ENCODE measurements at places on chromosomes 2 and 18.

DNA sequence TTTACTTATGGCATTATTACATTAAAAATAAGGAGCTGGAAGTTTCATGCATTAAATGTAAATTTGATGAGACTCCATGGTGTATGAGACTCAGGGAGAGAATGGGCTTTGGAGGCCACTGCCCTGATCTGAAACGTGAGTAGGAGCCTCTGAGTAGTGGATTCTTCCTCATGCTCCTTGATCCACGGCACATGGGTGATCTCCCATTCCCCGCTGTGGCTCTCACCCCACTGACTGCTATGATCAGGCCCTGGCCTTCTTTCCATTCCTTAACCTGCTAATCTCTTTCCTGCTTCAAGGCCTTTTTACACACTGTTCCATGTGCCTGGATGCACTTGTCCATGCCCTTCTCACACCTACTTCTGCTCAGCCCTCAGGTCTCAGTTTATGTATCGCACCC lies 68.4 kb downstream of the SMAD7 start:
- no peak for DNase-seq

DNA sequence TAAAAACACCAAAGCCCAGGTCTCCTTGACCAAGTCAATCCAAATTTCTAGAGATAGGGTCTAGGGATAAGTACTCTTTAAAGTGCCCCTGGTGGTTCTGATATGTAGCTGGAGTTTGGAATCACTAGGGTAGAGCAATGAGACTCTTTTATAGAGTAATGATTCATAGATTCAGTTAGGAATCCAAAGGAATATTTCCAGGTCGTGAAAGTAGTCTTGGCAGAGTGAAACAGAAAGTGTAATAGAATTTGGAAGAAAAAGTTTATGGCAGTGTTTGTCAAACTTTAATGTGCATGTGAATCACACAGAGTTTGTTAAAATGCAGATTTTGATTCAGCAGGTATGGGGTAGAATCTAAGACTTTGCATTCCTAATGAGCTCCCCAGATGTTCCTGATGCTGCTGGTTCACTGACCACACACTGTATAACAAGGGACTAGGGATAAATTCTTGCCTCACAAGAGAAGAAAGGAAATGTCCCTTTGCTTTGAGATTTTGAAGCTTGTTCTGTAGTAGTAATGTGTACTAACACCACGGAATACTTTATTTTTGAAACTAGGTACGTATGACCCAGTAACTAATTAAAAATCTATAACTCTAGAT lies 1.8 kb downstream of the UPP2 start:
- no peak for DNase-seq

GRCh38 chr2:43050866-43051265 lies 175.5 kb downstream of the ZFP36L2 start:
- no peak for DNase-seq

GRCh38 chr18:68035774-68036522 lies 519.4 kb upstream of the DSEL start:
- no peak for DNase-seq

DNA sequence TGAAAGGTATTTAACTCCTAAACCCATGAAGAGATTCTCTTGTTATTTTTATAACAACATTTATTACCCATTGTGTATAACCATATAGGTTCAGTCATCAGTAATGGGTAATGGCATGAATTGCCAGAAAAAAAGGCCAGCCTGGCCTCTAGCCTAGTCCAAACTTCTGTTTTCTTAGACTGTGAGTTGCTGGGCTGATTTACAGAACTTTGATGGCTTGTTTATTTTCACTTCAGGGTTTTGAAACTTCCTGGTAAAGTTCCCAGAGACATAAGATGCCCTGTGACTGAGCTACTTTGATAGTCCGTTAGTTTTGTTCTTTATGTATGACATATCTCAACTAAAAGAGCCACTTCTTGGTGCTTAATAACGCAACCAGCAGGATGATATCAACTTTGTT lies 164.8 kb downstream of the METTL4 start:
- DNase-seq, result no peak

DNA sequence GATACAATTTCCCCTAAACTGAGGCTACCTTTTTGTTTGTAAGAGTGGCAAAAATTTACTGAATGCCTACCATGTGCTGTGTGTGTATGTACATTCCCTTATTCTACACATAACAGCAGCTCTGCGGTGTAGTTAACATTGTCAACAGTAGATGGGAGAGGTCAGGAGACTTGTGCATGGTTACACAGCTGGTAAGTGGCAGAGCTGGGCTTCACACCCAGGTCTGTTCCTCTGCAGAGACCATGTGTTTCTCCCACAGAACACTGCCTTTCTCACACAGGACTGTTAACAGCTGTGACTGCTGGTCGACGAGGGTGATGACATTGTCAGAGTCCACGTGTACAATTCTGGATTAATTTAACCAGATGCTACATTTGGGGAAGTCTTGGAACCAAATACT lies 49.1 kb downstream of the EML6 start:
- DNase-seq, result no peak

- DNase-seq, result no peak
These were observed 74.3 kb upstream of the COL5A2 start for GRCh38 chr2:189253836-189254235.

- no peak for DNase-seq
These were observed 36.3 kb downstream of the BOLA3 start for GRCh38 chr2:74111380-74111779.

DNA sequence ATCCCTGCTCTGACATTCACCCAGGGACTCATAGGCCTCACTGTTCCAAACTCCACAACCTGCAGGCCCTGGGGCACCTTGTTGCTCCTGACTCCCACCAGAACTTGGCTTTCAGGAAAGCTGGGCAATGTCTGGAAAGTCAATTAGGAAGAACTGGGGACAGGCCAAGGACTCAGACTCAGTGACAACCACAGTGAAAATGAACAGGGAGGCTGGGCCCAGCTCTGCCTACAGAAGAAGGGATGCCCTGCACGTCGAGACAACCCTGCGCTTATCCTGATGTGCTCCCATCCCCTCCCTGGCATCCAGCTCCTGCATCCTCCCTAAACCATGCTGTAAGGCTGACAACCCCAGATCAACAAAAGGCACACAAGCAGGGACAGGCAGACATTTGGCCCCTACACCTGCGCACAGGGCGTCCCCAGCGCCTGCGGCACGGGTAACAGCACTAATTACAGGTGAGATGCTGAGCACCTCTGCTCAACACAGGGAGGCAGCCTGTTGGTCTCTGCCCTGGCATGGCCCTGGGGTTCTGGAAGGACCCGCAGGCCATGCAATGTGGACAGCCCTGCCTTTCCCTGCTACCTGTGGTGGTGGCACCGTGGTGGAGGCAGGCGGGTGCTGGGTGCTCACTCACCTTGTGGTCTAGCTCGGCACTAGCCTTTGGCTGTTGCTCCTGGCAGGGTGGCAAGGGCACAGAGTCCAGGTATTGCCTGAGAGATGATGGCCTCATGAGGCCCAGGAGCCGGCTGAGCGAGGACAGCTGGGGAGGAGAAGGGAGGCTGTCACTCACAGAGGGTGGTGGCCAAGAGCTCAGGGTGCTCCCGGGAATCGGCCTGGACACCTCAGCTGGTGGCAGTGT lies 23.6 kb upstream of the SEMA4C start:
- DNase-seq, result no peak

- no peak for DNase-seq
These were observed 68.3 kb upstream of the PPM1B start for GRCh38 chr2:44100351-44100750.

DNA sequence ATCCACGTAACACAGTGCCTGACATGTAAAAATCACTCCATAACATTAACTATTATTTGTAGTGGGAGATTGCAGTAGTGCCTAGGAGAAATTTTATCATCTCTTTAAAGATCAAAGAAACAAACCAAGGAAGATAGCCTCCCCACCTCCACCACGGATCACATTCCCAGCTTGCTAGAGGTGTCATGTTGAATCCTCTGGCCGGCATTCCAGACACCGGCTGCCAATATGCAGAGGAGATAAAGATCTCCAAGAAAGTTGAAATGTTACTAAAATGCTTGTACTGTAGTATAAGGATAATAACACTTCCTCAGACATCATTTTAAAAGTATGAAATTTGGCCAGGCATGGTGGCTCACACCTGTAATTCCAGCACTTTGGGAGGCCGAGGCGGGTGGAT lies 6.1 kb upstream of the ATG16L1 start:
- no peak for DNase-seq

DNA sequence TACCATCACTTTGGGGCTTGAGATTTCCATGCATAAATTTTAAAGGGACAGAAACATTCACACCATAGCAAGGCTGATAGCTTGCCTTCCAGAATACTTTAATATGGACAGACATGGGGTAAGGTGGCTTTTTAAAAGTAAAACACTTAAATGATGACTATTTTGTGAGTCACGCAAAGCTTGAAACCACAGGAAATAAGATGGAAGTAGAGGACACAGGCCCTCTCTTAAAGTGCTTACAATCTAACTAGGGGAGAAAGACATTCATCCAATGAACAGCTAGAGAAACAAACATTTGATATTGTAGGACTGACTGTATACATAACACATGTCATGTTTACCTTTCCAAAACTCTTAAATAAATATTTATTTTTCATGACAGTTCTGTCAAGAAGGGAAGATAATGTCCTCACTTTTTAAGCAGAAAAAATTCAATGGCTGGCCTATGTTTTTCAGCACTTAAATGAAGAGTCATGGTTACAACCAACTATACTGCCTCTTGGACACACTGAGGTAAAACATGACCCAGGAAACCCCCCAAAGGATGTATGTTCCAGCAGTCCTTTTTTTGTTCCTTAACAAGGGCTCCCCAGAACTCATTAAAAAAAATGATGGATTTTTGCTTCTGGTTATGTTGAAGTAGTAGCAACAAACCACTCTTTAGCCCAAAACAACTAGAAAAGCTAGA lies 120.0 kb upstream of the RBMS1 start:
- DNase-seq, result no peak

GRCh38 chr2:144592500-144593256 lies 72.8 kb upstream of the ZEB2 start:
- DNase-seq, result no peak

DNA sequence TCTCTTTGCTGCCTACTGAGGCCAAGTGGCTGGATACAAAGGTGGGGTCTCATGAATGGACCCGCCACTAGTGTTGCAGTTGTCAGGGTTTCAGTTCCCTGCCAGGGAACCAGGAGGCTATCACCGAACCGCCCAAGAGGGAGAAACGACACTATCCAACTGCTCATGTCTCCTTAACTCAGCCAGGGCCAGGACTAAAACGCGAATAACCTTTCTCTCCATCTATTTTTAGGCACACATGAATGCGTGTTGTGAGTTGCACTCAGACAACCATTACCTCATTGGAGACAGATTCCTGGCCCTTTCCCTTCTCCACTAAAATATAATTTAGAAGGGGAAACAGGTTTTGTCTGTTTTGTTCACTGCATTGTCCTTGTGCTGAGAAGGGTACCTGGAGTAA lies 559.5 kb downstream of the SOCS6 start:
- DNase-seq, result no peak
